ENCODE measurements at places on chromosomes 1 and 21.

GRCh38 chr21:35311985-35312384 is 262.9 kb upstream of the RUNX1 start:
- no peak for DNase-seq

DNA sequence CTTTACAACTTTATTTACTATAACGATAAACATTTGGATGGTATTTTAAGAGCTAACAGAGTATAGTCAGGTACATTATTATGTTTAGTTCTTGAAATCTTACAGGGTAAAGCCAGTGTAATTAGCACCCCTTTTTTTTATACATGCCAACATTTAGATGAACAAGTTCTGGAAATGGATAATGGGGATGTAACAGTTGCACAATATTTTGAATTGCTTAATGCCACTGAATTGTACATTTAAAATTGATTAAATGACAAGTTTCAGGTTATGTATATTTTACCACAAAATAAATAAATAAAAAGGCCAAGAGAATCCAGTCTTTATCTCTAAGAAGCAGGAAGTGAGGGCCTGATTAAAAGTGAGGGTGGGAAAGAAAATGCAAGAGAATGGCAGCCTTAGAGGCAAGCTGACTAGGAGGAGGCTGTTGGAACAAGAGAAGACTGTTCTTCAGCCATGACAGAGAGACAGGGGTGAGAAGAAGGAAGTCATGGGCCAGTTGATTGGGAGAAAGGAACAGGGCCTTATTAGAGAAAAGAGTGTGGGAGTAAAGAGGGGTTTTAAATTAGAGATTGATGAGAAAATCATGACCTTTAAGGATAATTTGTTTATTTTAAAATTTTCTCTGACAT is 49.9 kb upstream of the TNFSF18 start:
- DNase-seq, result no peak

- DNase-seq, result no peak
These were observed 23.3 kb upstream of the SRSF10 start for GRCh38 chr1:24003331-24003972.

- no peak for DNase-seq
These were observed 97.5 kb upstream of the KCNE2 start for GRCh38 chr21:34266351-34266750.

GRCh38 chr1:236516929-236517704 is 6.7 kb upstream of the LGALS8 start:
- DNase-seq, result no peak

DNA sequence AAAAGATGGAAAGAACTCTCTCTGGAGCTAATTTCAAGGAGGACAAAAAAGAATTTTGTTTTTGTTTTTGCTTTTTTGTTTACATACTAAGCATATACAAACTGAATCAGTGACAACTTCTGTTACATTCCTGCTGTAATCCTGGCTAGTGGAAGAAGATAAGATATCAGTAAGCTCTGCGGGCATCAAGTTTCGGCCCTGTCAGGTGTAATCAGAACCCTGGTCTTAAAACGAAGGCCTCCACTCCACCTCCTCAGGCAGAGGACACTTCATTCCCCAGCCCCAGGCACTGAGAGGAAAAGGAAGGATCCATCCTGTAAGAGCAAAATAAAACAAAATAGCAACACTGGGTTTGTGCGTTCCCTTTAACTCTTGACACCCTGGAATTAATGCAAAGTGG is 88.9 kb upstream of the ARHGAP29 start:
- no peak for DNase-seq

- no peak for DNase-seq
These were observed 34.1 kb downstream of the RAP1A start for GRCh38 chr1:111653709-111654108.

DNA sequence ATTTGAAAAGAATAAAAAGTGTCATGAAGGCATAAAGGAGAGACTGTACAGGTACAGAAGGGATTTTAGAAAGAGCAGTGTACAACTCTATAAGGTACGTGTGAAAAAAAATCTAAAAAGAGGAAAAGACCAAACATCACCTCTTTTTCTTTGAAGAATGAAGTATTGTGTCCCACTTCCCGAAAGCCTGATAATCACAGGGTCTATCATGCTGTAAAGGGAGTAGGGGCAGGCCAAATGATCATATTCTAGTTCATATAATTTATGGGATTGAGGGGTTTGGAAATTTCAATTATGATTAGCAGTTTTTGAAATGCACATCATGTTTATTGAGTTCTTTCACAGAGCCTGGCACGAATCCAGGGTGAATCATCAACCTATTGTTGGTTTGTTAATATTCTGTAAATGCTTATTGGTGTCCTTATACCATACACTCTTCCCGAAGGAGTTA is 910 bp upstream of the RERE start:
- no peak for DNase-seq

- no peak for DNase-seq
These were observed 55.8 kb downstream of the LGR6 start for GRCh38 chr1:202249436-202249835.

DNA sequence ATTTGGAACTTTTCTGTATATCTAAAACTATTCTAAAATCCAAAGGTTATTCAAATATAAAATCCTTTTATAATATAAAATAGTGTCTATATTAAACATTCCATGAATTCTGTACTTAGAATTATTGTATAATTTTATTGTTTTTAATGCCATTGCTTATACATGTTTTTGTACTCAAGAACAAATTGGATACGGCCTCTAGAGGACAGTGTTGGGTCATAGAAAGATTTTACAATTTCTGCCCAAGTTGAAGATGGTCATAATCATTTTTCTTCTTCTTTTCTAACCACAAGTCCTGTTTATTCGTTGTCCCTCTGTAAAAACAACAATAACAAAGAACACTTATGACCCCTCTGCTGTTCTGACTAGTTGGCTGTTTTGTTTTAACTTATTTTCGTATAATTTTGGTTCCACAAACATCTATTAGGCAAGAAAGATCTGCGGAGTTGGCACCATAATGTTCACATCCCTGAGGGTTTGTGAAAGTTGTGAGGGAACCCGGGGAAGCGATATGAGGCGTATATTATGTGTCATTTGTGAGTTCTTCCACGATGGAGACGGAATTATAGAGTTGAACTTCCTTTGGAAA is 75.7 kb upstream of the KIF26B start:
- no peak for DNase-seq
